A549 treated with ZK216348 at 1 μM for 4 hours (cell line): ENCODE measurements at places on chromosomes 11 and 22. TPM values are rescaled to one million over a fixed set of nuclear protein-coding genes. Genes with fewer than 3 reads are reported as not detected.

WNT7B gene
- total RNA-seq = 52.8 to 107 TPM (median 96.4 TPM) in 5 replicates

OR51B2 gene
- not detected in 5 replicates for total RNA-seq

PRPF19 gene
- 128 to 201 TPM (median 181 TPM) in 5 replicates for total RNA-seq

KRTAP5-11 gene
- not detected in 5 replicates for total RNA-seq

OR5AR1 gene
- not detected in 5 replicates for total RNA-seq

OR4D5 gene
- total RNA-seq = not detected in 5 replicates

PARVB gene
- total RNA-seq = 32.2 to 42.7 TPM (median 38.5 TPM) in 5 replicates

VWA5A gene
- total RNA-seq = 0.09 to 0.28 TPM (median 0.21 TPM) in 4 of 5 replicates, not detected in the other

APOL1 gene
- 12.6 to 15.9 TPM (median 13.4 TPM) in 5 replicates for total RNA-seq

CHEK1 gene
- 26.0 to 35.3 TPM (median 29.8 TPM) in 5 replicates for total RNA-seq

TLCD5 gene
- 4.6 to 8.1 TPM (median 7.7 TPM) in 5 replicates for total RNA-seq

ZNF215 gene
- total RNA-seq = 1.0 to 1.7 TPM (median 1.2 TPM) in 5 replicates

FHIP1B gene
- 14.3 to 23.7 TPM (median 17.4 TPM) in 5 replicates for total RNA-seq

PHLDA2 gene
- 67.6 to 139 TPM (median 116 TPM) in 5 replicates for total RNA-seq
